ENCODE measurements at places on chromosomes 7 and 10.

- no peak for DNase-seq
These were observed 43.7 kb downstream of the OSBPL3 start for GRCh38 chr7:24936121-24936824.

DNA sequence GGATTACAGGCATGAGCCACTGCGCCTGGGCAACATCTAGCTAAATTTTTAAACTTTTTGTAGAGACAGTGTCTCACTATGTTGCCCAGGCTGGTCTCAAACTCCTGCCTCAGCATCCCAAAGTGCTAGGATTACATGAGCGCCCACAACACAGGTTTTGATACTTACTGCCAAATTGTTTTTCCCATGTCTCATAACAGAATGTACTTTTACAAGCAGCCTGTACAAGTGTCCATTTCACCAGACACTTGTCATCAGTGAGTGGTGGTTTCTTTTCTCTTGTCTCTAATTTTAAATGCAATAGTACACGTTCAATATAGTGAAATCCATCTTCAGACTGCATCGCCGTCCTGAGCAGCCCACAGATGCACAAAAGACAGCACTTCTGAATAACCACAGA is 116.4 kb upstream of the LYZL2 start:
- DNase-seq: no peak

- DNase-seq: no peak
These were observed 4.1 kb upstream of the PRSS1 start for GRCh38 chr7:142745091-142745635.

DNA sequence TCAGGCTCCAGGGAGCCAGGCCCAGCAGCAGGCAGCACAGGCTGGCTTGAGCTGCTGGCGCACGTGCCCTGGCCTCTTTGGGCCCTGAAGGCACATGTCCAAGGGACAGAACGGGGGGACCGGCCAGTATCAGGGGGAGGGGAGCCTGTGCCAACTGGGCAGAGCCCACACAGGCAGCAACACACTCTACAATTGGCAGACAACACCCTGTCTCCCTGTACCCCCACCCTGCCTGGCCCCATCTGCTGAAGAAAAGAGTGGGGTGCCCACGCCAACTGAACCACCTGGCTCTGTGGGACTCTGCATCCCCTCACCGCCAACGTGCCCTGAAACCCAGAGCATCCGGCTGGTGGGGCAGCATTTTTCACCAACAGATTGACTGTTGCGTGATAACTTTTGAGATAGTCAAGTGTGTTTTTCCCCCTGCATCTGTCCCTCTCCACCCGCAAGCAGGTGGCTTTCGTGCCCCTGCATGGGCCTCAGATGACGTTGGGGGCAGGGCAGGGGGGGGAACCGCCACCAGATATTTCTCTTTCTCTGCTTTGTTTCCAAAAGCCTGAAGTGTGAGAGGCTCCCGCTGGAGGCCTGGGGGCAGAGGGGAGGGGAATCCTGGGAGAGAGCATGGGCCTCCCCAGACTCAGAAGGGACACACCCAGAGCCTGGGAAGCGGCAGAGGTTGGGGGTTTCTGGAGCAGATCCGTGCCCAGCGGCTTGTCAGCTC is 21.8 kb downstream of the SLIT1 start:
- DNase-seq: no peak

- no peak for DNase-seq
These were observed 78.1 kb upstream of the COL13A1 start for GRCh38 chr10:69723653-69724052.

- DNase-seq: no peak
These were observed 2.4 kb upstream of the CD36 start for GRCh38 chr7:80635998-80636397.

GRCh38 chr10:123083811-123084210 is 52.0 kb upstream of the HMX3 start:
- DNase-seq: no peak

DNA sequence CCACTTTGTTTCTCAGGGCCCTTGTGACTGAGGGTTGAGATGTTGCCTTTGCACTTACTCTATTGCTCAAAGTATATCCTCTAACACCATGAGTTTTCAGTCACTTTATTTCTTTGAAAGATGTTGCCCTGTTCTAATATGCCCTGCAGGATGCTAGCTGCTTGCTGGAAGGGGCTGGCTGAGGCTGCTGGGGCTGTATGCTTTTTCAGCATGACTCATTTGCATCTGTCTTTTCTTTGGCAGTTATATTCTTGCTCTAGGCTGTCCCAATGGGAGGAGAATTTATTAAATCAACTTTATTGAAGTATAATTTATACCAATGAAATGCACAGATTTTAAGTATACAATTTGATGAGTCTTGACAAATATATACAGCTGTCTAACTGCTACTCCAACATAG is 157.7 kb downstream of the PLPP4 start:
- no peak for DNase-seq

GRCh38 chr7:19972876-19973275 is 199.5 kb upstream of the TMEM196 start:
- DNase-seq: no peak

- DNase-seq: no peak
These were observed 60.9 kb downstream of the BAMBI start for GRCh38 chr10:28738200-28738599.

DNA sequence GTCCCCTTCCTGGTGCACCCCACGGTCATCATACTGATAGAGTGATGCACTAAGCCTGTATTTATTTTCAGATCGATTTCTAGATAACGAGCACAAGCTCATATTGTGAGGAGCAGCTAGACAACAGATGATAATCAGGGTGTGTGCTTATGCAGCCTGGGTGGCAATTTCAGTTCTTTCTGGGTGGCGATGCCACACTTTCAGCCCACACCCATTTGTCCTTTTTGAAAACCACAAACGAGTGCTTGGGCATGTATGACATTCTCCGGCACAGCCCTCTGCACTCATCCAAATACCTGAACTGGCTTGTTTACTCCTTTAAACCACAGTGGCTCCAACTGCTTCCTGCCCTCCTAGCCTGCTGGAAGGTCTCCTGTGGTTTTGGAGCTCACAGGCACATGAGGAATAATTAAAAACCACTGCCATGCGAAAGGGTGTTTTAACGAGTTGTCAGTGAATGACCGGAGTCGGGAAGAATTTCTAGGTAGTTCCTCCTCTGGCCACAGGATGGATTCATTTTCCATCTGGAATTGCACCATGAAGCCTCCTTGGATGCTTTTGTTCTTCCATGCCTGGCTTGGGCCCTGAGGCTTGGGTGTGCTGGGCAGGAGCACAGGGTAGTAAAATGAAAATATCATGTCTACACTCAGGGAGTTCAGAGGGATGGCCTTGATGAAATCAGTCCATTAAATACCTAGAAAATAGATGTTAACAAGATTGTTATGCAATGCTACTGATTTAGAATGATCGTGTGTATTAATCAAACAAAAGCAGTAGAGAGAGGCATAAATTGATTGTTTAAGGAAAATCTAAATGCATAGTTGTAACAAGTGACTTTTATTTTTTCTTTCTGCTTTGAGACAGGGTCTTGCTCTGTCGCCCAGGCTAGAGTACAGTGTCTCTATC is 52.4 kb upstream of the ITGB1 start:
- no peak for DNase-seq

- DNase-seq: no peak
These were observed 29.5 kb downstream of the RAB11FIP2 start for GRCh38 chr10:118017071-118017740.

DNA sequence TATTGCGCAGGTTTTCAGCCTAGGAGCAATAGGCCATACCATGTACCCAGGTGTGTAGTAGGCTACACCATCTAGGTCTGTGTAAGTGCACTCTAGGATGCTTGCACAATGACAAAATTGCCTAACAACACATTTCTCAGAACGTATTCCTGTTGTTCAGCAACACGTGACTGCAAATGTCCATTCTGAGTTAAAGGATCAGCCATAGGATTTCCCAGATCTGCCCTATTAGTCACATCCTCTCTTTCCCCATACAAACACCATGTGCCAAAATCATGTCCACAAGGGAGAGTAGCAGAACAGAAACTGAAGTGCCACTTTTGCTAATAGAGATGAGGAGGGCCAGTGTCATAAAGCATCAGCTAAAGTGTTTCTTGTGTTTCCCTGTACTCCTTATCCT is 42.6 kb upstream of the AMPH start:
- no peak for DNase-seq

GRCh38 chr10:9296190-9296589 is 1241.7 kb downstream of the GATA3 start:
- no peak for DNase-seq

GRCh38 chr7:27088002-27088922 is 7.5 kb downstream of the HOXA1 start:
- DNase-seq: no peak

GRCh38 chr7:157951300-157952049 is 614.7 kb downstream of the DNAJB6 start:
- DNase-seq: no peak

- DNase-seq: no peak
These were observed 178.1 kb downstream of the ARHGAP21 start for GRCh38 chr10:24545585-24545984.

DNA sequence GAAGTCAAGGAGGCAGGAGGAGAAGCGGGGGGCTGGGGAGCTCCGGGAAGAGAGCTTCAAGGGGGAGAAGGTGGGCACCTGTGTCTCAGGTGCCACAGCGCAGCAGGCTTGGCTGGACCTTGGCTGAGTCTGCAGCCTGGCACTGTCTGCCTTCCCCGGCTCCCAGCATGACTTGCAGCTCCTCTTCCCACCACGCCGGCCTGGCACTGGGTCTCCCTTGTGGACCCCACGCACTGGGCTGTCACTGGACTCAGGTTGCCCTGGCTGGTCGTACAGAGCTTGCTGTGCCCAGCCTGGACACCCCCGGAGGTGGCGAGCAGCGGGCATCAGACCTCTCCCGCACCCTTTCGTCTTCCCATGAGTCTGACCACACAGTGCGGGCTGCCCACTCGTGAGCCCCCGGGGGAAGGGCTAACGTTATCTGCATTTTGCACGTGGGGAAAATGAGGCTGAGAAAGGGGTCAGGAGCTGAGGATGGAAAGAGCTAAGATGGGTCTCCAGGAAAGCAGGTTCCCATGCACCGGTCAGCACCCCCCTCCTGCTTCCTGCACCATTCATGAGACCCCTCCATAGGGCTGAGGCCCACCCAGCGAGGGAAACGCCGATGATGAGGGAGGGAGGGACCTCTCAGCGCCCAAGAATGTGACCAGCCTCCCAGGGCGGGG is 40.3 kb upstream of the PSMG3 start:
- no peak for DNase-seq

DNA sequence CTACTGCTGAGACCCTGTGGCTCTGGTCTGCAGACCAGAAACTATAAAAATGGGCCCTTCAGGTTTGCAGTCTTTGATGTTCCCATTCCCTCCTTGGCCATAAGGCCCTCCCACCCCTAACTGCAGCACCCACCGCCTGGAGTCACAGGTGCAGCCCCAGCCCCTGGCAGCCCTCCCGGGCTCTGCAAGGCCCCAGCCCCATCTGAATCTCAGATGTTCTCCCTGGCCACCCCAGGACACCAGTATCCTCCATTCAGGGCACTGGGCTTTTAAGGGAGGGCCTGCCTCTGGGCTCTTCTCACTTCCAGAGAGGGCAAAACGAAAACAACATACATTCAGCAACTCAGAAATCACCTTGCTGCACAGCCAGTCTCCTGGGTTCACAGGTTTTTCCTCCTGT is 107.7 kb upstream of the RET start:
- no peak for DNase-seq

- no peak for DNase-seq
These were observed 93.8 kb downstream of the INPP5A start for GRCh38 chr10:132631338-132631735.

- DNase-seq: no peak
These were observed 190.9 kb downstream of the REEP3 start for GRCh38 chr10:63711867-63712716.

DNA sequence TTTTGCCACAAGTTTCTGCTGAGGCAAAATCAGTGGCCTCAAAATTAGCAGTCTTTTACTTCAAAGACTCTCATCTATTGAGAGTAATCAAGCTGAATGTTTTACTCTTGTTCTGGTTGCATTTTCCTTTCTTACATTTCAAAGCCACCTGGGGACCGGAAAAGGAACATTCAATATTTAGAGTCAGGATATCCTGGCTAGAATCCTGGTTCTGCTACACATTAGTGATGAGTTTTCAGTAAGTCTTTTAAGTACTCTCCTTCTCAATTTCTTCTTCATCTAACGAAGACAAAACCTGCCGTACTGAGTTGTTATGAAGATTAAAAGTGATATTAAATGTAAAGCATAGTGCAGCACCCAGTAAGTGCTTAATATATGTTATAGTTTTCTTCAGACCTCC is 52.5 kb downstream of the LAMB4 start:
- no peak for DNase-seq

DNA sequence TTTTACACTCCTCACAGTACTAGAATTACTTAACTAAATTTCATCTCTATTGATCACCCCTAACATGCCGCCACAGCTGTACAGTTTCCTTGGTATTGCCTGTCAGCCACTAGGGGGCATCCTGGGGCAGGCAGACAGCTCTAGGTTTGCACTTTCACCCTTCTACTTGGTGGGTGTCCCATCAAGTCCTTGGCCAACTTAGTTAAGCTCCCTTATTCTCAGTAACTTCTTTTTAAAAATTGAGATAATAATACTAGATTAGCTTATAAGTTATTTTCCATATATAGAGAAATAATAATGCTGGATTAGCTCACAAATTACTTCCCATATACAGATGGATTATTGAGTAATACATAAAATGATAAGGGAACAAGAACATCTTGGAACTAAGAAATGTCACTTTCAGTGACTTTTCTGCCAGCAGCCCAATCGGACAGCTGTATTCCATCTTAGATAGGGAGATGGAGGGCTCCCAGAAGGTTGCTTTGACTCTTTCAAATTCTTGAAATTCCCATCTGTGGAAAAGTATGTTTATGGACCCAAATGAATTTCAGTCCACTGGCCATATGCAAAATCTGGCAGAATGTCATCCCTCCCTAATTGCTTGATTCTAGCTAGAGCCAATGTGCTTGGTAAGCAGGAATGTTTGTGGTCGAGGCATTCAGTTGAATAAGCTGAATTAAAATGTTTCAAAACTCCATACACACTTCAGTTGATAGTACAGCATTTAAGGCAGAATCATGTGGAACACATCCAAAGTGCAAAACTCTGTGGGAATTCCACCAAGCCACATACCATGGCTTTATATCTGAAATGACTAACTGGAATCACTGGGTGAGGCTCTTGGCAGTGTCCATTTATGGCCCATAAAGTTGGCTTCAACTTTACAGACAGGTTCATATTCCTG is 309.7 kb downstream of the CSTF2T start:
- no peak for DNase-seq

- DNase-seq: peak; percentile 40
These were observed 32.2 kb downstream of the DNAJB12 start for GRCh38 chr10:72322280-72323058.

- no peak for DNase-seq
These were observed 70.1 kb downstream of the COBL start for GRCh38 chr7:51246258-51247245.

DNA sequence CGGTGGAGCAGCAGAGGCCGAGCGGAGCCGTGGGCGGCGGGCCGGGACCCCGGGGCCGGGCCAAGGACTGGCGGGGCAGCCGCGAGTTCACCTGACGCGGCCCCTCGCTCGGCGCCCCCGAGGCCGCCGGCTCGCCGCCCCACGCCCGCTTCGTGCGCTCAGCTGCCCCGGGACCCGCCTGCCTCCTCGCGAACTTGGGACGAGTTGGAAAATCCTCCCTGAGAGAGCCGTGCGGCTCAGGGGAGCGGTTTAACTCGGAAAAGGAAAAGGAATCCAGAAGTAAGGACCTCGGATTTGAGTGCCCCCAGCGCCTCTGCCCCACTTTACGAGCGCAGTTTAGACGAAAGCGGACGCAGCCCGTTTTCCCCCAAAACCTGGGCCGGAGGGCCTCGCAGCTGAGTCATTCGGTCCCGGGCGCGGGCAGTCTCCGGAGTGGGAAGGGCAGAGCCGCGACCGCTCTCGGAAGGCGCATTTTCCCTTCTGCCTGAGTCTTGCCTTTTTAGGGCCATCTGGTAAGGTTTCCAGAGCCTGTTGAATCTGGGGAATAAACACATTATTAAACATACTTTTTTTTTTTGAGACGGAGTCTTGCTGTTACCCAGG is 744 bp downstream of the CREM start:
- DNase-seq: peak; percentile 30

All from stimulated activated CD8-positive, alpha-beta memory T cell treated with anti-CD3 and anti-CD28 coated beads, Interleukin-4, amount 100 ng/mL, for 4 hours (primary cell).